CD4-positive, alpha-beta T cell treated with Interferon alpha-2 for 1 hour (primary cell): ENCODE measurements at places on chromosomes 11 and 22.

- DNase-seq = no peak
Measured at GRCh38 chr22:36606114-36606513, 77.1 kb upstream of the EIF3D start.

- DNase-seq = no peak
Measured at GRCh38 chr22:40648386-40648785, 11.9 kb upstream of the MRTFA start.

GRCh38 chr11:116505298-116506262, 267.2 kb downstream of the BUD13 start:
- DNase-seq = no peak

GRCh38 chr22:37556710-37557109, 3.6 kb upstream of the CDC42EP1 start:
- DNase-seq = no peak

DNA sequence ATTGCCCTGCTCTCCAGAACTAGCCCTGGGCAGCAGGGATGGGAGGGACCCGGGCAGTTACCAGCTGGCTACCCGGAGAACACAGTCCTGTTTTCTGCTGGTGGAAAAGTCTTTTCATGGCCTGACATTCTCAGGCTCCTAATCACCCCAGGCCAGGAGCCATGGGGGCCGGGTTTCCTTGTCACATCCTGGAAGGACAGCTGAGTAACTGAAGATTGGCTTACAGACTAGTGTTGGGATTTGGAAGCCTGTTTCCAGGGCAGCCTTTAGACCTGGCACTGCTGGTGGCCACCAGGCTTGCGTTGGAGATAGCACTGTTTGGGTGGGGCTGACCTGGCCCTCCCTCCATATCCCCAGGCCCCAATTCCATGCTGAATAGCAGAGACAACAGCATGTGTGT, 349.0 kb downstream of the CTTN start:
- DNase-seq = no peak

- DNase-seq = no peak
Measured at GRCh38 chr11:64861227-64861975, 16.9 kb upstream of the CDC42BPG start.

DNA sequence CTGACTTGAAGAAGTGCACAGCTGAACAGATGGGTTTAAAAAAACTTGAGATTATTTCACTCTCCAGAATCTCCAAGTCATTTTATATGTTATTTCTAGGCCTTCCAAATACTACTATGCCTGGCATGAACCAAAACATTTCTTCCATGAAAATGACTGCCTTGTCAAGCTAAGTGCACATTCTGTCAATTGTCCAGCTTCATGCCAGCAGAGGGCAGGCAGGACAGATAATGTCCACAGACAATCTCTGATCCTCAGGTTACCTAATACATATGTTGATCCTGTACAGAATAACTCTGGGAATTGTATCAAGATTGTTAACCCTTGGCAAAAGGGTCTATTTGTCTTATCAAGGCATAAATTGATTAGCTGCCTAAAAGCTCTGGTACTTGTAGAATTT, 229.5 kb downstream of the AASDHPPT start:
- DNase-seq = no peak

GRCh38 chr11:69003301-69003865, 9.7 kb downstream of the MRGPRF start:
- DNase-seq = no peak

GRCh38 chr11:9982796-9983579, 311.0 kb downstream of the SBF2 start:
- DNase-seq = no peak

DNA sequence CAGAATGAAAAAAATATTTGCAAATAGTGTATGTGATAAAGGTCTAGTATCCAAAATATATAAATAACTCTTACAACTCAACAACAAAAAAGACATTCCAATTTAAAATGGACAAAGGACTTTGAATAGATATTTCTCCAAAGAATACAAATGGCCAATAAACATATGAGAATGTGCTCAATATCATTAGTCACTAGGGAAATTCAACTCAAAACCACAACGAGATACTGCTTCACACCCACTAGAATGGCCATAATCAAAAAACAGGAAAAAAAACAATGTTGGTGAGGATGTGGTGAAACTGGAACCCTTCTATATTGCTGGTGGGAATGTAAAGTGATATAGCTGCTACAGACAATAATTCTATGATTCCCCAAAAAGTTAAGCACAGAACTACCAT, 38.6 kb upstream of the RPS13 start:
- no peak for DNase-seq

GRCh38 chr22:11627436-11627797, 3900.6 kb upstream of the OR11H1 start:
- DNase-seq = no peak

DNA sequence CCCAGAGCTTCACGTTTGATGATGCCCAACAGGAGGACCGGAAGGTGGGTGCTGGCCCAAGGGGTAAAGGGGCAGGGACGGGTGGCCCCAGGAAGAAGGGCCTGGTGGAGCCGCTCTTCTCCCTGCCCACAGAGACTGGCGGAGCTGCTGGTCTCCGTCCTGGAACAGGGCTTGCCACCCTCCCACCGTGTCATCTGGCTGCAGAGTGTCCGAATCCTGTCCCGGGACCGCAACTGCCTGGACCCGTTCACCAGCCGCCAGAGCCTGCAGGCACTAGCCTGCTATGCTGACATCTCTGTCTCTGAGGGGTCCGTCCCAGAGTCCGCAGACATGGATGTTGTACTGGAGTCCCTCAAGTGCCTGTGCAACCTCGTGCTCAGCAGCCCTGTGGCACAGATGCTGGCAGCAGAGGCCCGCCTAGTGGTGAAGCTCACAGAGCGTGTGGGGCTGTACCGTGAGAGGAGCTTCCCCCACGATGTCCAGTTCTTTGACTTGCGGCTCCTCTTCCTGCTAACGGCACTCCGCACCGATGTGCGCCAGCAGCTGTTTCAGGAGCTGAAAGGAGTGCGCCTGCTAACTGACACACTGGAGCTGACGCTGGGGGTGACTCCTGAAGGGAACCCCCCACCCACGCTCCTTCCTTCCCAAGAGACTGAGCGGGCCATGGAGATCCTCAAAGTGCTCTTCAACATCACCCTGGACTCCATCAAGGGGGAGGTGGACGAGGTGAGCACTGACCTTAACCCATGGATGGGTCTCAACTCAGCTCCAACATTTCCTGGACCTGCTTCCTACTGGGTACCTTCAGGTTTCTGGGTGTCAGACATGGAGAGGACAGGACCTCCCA, 2.0 kb downstream of the RIC8A start:
- DNase-seq = no peak

GRCh38 chr22:49081261-49081666, 746.4 kb downstream of the BRD1 start:
- DNase-seq = no peak

GRCh38 chr11:95277868-95278267, 46.9 kb upstream of the SESN3 start:
- no peak for DNase-seq

GRCh38 chr11:122095681-122096262, 20.2 kb downstream of the BLID start:
- no peak for DNase-seq

- DNase-seq = no peak
Measured at GRCh38 chr22:32700191-32700882, 101.2 kb upstream of the TIMP3 start.

GRCh38 chr11:9820260-9820659, 156.4 kb downstream of the SWAP70 start:
- no peak for DNase-seq

DNA sequence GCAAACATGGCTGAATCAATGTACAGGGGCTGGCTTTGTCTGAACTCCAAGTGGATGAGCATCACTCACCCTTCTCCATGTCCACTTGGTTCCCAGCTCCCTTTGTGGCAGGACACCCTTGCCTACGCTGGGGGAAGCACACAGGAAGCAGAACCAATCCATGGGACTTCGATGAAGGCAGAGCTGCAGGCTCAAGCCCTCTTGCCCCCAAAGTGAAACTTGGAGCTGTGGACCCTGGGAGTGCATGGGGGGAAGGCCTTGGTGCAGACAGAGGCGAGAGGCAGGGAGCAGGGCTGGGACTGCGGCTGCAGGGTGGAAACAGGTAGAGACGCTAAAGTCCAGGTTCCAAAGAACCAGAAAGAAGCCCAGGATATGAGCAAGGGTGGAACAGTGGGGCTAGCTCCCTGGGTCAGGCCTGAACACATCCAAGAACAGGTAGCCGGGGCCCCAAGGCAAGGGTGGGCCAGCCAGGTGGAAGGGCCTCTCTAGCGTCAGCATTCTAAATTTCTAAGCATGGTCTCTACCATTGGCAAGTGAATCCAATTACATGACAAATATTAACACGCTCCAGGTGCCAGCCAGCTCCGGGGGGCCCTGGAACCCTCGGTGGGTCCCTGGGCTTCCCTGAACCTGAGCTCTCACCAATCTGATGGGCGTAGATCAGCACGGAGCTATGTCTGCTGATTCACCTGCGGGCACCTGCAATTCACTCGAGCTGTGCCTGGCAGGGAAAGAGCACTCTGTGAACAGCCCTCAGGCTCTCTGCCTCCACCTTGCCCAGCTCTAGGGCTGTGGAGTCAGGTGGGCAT, 532.8 kb downstream of the BRD1 start:
- DNase-seq = no peak

DNA sequence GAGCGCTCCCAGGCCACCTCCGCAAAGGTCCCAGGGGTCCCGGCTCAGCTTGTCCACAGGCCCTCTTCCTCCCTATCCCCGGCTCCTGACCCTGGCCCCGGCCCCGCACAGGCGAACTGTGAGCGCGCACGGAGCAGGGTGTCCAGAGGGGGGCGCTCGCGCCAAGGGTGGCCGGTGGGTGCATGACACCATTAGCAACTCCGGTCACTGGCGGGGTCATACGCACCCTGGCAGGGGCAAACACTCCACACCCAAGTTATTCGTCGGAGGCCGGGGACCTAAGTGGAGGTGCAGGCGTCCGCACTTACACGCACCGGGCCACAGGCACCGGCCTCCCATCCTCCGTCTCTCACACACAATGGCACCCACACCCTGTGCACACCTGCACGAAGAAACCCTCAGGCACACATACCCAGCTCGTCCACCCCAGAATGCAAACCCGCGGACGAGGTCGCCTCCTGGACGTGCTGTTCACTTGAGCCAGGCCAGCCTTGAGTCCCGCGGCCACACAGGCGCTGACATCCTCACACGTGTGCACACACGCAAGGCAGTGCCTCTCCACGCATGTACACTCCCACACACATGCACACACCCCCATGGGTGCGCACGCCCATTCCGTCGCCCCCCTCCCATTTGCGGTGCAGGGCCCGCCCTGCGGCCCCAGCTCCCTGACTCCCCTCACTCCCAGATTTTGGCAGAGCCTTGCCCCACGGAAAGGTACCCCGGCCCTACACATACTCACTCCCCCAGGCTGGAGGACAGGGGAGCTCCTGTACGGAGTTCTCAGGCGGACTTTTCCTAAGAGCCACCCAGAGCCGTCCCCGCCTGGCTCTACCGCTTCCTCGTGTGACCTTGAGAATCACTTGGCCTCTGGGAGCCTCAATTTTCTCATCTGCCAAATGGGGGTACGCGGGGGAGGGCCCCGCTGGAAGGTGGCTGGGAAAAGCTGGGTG, at the start of gene RASGRP2:
Gene RASGRP2 (minus strand): TSS at position 552 of the 953 bp plus-strand sequence. CDS start 1,276 bp downstream, outside the sequence.
- peak; percentile 88 for DNase-seq

- DNase-seq = no peak
Measured at GRCh38 chr22:19559324-19559811, 35.2 kb upstream of the CLDN5 start.

GRCh38 chr11:17394743-17395390, 6.4 kb upstream of the KCNJ11 start:
- DNase-seq = no peak

DNA sequence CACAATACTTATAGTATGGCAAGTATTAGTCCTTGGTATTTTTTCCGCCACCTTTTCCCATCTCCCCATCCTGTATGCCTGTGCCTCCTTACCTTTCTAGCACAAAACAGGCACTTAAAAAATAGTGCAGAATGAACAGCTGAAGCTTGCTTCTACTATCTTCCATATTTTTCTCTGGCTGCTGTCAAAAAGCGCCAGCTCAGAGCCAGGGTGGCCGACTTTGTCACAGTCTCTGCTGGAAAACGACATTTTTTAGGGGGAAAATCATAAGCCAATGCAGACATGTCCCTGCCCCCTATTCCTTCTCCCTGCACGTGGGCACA, 26.5 kb upstream of the ROBO3 start:
- no peak for DNase-seq

DNA sequence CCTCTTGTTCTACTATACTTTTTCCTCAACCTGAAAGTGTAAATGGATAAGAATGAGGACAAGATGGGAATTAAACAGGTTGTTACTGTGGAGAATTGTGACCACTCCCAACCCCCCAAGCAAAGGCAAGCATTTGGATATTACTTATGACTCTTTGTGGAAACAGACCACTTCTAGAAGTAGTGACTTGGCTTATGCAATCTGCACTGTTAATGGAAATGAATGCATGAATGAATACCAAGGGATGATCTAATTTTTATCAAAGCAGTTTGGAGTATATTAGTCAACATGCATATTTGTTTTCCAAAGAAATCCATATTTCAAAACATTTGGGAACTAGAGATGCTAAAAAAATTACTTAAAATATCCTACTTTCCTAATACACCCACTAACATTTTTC, 35.3 kb downstream of the AMOTL1 start:
- DNase-seq = no peak

GRCh38 chr11:62647609-62648005, 1.2 kb upstream of the GANAB start:
- no peak for DNase-seq

DNA sequence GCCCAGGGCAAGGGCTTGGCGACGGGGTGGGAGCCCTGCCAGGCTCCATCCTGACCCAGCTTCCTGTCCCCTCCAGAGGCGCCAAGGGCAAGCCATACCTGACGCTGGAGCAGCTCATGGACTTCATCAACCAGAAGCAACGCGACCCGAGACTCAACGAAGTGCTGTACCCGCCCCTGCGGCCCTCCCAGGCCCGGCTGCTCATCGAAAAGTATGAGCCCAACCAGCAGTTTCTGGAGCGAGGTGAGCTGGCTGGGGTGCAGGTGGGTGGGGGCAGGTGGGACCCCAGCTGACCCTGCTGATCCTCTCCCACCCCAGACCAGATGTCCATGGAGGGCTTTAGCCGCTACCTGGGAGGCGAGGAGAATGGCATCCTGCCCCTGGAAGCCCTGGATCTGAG, 5.0 kb downstream of the PLCB3 start:
- DNase-seq = no peak

- DNase-seq = peak; percentile 53
Measured at GRCh38 chr11:74232311-74232950, 61.3 kb downstream of the PPME1 start.

DNA sequence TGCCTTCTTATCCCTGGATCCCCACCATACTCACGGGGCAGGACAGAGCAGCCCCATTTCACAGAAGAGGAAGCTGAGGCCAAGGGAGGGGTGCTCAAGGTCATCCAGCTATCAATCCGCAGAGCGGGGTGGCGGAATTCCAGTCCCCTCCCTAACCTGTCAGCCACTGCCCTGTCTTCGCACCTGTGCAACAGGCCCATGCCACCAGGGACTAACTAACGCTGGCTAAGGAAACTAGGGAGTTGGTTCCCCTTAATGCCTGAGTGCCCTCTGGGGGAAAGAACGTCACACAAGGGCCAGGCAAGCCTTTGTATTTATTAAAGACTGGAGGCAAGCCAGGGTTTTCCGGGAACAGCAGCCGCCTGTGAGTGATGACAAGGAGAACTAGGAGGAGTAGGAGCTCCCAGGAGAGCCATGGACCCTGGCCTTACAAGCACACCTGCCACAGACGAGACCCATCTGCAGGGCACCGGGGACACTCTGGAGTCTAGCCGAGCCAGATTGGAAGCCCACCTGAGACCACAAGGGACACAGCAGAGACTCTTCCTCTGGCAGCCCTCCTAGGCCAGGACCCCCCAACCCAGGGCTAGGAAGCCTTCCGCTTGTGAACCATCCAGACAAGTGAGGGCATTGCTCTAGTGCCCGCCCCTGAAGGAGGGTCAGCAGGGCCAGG, 64.4 kb downstream of the MYH9 start:
- DNase-seq = no peak

- DNase-seq = no peak
Measured at GRCh38 chr22:22045571-22046335, 63.2 kb upstream of the TOP3B start.
